ENCODE measurements at places on chromosomes 1 and 21.

DNA sequence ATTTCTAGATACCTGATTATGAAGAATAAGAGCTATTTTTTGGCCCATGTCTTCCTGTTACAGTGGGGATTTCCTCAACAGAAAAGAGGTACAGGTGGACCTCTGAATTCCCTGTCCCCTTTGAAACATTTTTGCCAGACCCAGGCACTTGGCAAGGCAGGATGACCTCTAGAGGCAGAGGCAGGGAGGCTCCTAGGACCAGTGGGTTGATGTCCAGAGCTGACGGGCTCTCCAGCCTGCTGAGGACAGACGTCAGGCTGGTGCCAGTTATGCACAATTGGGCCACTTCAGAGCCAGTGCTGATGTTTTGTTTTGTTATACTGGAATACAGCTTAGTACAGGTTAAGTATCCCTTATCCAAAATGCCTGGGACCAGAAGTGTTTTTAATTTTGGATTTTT is 18.5 kb upstream of the A3GALT2 start:
- no peak for ATAC-seq

- ATAC-seq = no peak
Observed at GRCh38 chr1:150165622-150166612, 16.2 kb downstream of the PLEKHO1 start.

DNA sequence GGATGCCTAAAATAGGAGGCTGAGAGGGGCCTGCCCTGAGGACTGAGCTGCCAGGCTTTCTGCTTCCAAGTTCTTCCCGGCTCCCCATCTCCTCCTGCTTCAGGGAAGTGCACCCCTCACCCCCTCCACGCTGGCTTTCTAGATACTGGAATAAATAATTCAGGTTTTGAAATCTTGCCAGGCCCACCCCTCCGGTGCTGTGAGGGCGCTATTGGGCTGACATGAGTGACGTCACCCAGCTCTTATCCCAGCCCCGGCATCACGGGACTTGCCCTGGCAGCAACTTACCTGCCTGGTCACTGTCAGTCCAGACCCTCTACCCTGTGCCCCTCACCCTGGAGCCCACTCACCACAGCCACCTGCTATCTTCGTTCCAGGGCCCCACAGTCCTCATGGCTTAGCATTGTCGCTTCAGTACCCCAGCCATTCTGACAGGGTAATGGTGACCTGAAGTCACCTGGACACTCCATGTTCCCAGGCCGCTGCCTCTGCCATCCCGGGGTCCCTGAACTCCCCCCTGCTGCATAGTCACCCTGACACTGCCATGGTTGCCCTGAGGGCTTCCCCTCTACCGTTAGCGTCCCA is 819 bp upstream of the GPR3 start:
- no peak for ATAC-seq

- peak; percentile 60 for ATAC-seq
Observed at GRCh38 chr1:26161415-26162219, 2.7 kb downstream of the FAM110D start.

- no peak for ATAC-seq
Observed at GRCh38 chr1:54325703-54326461, 80.3 kb downstream of the SSBP3 start.

GRCh38 chr1:40036574-40036973 is 4.0 kb upstream of the CAP1 start:
- no peak for ATAC-seq

DNA sequence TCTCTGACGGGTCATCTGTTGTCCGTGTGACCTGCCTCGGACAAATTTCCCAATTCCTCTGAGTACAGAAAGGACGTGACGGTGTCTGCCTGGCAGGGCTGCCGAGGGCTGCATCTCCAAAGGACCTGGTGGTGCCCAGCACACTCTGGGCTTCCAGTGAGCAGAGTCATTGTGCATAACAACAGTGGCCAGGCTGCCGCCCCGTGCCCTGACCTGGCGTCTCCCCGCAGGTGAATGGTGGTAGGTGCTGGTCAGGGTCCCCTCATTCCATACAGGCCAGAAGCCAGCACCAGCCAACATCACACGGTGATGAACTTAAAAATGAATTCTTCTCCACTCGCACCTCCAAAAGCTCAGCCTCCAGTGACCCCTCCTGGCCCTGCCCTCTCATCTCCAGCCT is 28.2 kb downstream of the PRDM16 start:
- no peak for ATAC-seq

DNA sequence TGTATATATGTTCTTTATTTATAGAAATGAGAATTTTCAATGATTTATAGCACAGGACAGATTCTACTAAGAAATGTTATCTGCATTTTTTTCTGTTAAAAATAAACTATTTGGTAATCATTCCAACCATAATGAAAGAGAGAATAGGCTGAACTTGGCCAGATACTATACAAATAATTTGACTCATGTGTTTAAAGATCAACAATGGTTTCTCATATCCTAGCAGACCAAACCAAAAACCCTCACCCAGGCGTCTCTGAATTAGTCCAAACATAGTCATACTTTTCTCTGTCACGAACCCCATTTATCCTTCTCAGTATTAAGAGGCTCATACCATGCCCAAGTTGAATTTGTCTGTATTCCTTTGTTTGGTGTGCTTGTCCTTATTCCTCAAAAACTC is 40.3 kb downstream of the RPE65 start:
- ATAC-seq = no peak

- peak; percentile 35 for ATAC-seq
Observed at GRCh38 chr21:43361127-43361492, 65.8 kb downstream of the SIK1 start.

- ATAC-seq = peak; percentile 58
Observed at GRCh38 chr1:220511179-220511578, 16.8 kb upstream of the MARK1 start.

- no peak for ATAC-seq
Observed at GRCh38 chr1:9119745-9120144, 9.2 kb downstream of the GPR157 start.

DNA sequence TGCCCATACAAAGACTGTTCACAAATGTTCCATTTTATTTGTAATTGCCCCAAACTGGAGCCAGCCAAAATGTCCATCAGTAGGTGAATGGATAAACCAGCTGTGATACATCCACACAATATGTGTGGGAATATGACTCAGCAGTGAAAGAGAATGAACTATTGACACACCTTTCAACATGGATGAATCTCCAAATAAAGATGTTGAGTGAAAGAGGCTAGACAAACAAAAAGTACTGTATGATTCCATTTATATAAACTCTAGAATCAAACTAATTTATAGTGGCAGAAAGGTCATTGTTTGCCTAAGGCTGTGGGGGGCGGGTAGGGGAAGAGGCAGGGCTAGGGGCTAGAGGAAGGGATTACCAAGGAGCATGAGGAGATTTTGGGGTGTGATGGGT is 4.5 kb downstream of the DHCR24 start:
- no peak for ATAC-seq

DNA sequence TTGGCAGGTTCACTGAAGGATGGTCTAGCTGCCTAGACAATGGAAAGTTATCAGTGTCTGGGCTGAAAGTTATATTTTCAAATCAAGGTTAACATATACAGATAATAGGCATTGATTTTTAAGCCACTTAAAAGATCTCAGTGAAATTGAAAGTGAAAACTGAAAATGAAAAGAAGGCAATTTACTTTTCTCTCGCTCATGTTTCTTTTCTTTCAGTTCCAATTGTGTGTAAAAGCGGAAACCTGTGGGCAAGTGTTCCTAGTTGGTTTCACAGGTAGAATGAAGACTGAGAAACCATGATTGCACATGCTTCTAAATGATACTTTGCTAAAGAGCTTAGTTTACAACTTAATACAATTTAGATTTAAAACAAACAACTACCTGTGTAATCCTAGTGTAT is 383.7 kb downstream of the ZP4 start:
- no peak for ATAC-seq

DNA sequence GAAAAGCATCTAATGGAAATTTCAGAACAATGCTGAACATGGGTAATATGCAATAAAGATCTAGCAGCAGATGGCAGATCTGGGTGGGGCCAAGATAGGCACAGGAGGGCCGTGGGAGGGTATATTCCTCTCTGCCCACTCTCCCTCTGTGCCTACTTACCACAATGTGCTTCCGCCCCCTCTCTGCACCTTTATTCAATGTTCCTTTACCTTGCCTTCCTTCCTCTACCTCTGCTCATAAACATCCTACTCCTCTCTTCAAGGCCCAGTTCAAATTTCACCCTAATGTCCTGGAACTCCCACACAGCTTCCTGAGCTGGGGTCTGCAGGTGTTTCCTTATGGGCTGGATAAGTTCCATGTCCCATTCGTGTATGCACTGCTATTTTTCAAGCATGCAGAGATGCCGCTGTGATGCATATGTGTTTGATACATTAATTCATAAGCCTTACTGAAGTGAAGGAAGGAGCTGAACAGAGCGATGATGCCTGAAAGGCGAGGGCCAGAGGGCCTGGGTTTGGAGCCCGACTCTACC is 65.6 kb upstream of the EDEM3 start:
- no peak for ATAC-seq

DNA sequence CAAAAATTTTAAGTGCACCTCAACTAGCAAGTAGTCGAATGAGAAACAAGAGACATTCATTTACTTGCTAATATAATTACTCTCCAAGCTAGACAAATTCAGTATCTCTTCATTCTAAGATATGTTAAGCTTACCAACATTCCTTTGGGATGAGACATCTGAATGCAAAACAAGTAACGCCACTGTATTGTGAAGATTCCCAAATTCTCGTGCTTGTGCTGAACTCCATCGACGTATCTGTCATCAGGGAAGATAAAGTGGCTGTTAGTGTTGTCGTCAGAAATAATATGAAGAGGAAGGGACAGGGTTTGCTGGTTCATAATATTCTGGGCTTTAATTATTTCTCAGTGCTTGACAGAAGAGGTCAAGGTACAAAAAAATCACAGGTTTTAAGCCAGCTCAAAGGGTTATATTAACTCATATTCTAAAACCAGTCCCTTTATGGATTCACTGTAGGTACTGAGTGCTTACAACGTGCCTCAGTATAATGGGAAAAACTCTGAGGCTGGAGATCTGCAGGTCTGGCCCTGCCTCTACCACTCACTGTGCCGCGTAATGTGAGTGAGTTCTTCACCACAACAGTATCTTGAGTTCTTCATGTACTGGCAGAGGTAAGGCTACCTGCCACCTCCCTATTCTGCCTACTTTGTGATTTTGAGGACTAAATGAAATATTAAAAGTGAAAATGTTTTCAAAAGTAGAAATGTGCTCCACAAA is 42.0 kb downstream of the PCSK9 start:
- ATAC-seq = no peak

DNA sequence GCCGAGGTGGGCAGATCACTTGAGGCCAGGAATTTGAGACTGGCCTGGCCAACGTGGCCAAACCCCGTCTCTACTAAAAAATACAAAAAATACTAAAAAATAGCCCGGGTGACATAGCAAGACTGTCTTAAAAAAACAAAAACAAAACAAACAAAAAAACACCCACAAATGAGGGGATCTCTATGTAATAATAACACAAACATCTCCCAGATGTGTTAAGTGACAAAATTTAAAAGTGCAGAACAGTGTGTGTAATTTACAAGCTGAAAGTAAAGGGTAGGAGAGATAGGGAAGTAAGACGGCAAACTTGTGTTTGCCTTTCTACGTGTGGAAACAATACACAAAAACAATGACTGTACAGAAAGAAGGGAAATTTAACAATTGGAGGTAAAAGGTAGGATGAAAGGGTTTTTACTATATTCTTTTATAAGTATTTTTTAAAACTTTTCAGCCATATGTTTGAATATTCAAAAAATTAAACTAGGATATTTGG is 36.3 kb downstream of the ARID4B start:
- no peak for ATAC-seq

DNA sequence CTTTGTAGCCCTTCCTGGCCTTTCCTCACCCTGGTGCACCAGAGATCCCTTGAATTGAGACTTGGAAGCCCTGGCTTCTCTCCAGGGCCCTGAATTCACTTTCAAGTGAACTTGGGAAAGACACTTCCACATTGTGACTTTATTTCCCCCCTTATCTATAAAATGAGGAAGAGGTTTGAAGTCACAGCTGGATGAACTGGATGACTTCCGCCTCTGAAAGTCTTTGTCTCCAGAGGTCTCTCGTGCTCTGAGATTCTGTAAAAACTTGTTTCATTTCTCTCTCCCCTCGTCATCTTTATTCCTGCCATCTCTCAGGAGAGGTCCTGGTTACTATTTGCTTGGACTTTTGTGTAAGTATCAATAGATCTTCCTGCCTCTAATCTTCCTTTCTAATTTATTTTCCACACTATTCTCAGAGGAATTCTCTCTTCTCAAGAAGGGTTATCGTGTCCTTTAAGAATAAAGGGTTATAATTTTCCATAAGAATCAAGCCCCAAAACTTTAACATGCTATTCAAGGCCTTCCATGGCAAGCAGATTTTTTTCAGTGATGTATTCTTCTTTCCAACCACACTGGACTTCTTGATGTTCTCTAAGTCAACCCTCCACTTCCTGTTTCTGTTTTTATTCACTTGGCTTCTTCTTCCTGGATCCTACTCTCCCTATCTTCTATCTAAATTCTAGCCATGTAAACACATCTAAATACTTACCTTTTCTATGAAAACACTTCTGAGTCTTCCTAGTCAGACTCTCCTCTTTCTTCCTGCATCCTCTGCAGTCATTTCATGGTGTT is 6.5 kb upstream of the RPTN start:
- ATAC-seq = no peak

GRCh38 chr1:186633116-186633515 is 47.1 kb downstream of the PTGS2 start:
- ATAC-seq = no peak

DNA sequence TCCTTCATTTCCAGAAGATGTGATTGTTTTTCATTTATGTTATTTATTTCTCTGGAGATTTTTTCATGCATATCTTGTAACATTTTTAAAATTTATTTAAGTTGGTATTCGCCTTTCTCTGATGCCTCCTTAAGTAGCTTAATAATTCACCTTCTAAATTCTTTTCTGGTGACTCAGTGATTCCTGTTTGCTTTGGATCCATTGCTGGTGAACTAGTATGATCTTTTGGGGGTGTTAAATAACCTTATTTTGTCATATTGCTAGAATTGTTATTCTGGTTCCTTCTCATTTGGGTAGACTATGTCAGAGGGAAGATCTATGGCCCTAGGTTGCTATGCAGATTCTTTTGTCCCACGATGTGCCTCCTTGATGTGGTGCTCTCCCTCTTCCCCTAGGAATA is 1347.2 kb upstream of the B3GALT2 start:
- ATAC-seq = no peak

DNA sequence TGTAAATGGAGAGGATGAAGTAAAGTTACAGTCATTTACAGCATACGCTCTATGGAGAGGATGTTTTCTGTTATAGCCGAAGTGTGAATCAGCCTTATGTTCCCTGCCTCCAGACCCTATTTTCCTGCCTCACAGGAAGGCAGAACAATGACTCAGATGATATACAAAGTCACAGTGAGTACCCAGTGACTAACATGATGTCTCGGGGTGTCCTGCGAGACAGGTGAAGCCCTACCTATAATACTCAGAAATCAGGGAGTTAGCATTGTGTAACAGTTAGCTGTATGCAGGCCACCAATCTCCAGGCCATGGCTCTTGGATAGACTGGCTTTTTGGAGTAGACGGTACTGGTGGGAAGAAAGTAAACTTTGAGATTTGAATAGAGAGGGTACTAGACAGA is 55.6 kb upstream of the FBXO28 start:
- ATAC-seq = no peak

All from motor neuron (in vitro differentiated cells).